ENCODE measurements at places on chromosomes 13 and 19.

- no peak for DNase-seq
Measured at GRCh38 chr13:113817860-113818691, 45.8 kb downstream of the GAS6 start.

- peak; percentile 88 for DNase-seq
Measured at GRCh38 chr13:41603917-41604316, 146.6 kb downstream of the RGCC start.

GRCh38 chr19:40610396-40611064 lies 9.4 kb downstream of the LTBP4 start:
- DNase-seq = no peak

DNA sequence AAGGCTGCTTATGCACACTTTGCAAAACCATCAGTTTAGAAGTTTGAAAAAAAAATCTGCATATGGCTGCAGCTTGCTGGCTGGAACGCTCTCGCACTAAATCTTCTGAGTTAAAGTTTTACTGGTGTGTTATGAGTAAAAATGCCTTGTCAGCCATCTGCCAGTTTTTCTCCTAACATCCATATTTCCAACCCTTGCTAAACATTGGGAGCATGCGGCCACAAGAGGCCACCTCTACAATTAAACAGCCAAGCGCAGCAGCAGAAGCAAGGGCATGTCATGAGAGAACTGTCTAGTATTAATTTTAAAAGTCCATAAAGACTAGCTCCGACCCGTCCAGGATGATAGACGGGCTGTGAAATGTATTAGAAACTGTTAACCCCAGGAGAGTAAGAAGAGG lies 248.3 kb downstream of the TSHZ3 start:
- no peak for DNase-seq

Measured in HT1080 (cell line).